ENCODE measurements at places on chromosomes 7 and 10. TPM values are rescaled to one million over a fixed set of nuclear protein-coding genes. Genes with fewer than 3 reads are reported as not detected.
A peak's percentile ranks its signal among the peaks of the same experiment; 100 is the strongest.

CNPY1 gene
- polyA plus RNA-seq, result not detected

STOX1 gene
- polyA plus RNA-seq, result not detected

MBL2 gene
- not detected for polyA plus RNA-seq

C10orf62 gene
- not detected for polyA plus RNA-seq

SP4 gene
- polyA plus RNA-seq, result 6.2 TPM

DNA sequence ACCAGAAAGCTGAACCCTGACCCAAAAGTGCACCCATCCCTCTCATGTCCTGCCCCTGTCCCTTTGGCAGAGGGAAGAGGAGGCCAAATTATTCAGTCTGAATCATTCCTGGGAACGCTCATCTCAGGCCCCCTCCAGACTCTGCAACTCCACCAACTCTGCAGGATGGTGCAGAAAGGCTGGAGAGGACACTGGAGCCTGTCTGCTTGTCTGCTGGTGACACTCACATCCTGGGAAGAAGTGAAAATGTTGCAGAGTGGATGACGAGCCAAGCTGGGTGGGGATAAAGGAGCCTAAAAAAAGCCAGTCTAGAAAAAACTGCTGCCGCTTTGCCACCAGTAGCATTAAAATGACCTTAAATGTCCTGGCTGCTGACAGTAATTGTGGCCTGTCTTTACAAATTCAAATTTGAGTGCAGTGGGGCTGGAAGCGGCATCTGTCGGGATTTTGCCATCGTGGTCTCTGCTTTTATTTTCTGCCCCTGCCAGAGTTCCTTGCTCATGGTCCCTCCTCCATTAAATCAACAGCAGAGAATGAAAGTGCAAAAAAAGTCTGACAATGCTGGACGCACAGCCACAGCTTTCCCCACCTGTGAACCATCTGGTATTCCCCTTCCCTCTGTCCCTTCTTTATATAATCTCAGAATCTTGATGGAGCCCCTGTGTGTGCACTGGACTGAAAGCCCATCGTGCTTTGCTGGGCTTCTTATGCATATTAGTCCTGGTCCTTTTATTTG, 63.9 kb downstream of the STK17A start:
- H3K27me3 ChIP-seq, result peaks cover 31% of the 10 kb centered on the region
- no peak for DNase-seq
- peak overlapping the region; percentile 77 for H3K4me3 ChIP-seq

- H3K36me3 ChIP-seq, result peaks cover 15% of the 10 kb centered on the region
- H3K4me1 ChIP-seq, result peaks cover 16% of the 10 kb centered on the region
- no peak overlapping the region for H3K27ac ChIP-seq
- no peak overlapping the region for H3K4me3 ChIP-seq
- peaks cover 3% of the 10 kb centered on the region for H3K27me3 ChIP-seq
Measured at GRCh38 chr10:133445268-133445732, 8.4 kb upstream of the SCART1 start.

DNA sequence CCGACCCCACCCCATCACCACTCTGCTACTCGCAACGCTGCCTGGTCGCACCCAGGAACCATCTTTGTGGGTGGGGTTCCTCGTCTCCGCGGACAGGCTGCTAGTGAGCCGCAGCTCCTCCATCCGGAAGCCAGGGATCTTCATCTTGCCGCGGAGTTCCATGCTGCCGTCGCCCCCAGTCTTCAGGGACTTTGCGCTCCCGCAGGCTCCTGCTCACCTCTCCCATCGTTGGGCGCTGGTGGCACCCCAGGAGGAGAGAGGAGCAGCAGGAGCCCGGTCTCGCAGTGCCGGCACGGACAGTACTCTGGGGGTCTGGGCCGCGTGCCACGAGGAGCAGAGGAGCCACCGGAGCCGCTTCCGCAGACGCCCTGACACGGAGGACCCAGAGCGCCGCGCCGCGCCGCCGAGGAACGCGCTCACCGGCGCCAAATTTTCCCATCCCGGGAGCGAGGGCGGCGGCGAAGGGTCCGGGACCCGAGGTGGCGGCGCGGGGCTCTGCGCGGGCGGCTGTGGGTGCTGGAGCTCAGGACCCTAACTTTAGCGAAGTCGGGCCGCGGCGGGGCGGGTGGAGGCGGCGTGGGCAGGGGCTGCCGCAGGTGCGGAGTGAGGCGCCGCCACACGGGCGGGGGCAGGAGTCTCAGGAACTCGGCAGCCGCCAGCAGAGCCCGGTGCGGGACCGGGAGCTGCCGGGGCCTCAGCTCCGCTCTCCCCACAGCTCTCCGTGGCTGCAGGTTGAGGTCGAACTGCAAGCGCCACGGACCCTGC, 750.1 kb upstream of the SORCS1 start:
- H3K27me3 ChIP-seq, result peaks cover 3% of the 10 kb centered on the region
- DNase-seq, result no peak
- no peak overlapping the region for H3K27ac ChIP-seq
- H3K4me1 ChIP-seq, result no peaks in the 10 kb centered on the region

DNA sequence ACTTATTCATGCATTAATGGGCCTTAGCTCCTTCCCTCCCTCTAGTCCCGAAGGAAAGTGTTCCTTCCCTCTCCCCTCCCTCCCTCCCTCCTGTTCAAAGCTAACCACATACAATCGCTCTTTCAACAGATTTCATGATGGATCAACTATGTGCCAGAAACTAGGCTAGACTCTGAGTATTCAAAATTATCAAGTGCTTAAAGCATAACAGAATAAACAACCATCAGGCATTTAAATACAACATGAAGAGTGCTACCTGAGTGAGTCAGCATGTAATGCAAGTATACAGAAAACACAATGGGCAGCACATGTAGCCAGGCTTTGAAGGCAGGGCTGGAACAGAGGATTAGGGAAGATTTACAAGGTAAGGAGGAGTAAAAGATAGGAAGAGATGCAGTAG, 11.3 kb downstream of the CHCHD3 start:
- no peak for DNase-seq
- peaks cover 12% of the 10 kb centered on the region for H3K4me1 ChIP-seq
- H3K27me3 ChIP-seq, result peaks cover 1% of the 10 kb centered on the region
- no peak overlapping the region for H3K27ac ChIP-seq
- H3K4me3 ChIP-seq, result no peak overlapping the region

GRCh38 chr7:149385195-149385950, 75.5 kb downstream of the ZNF777 start:
- no peak for DNase-seq
- H3K27me3 ChIP-seq, result peaks cover 21% of the 10 kb centered on the region
- H3K4me3 ChIP-seq, result no peak overlapping the region

DNA sequence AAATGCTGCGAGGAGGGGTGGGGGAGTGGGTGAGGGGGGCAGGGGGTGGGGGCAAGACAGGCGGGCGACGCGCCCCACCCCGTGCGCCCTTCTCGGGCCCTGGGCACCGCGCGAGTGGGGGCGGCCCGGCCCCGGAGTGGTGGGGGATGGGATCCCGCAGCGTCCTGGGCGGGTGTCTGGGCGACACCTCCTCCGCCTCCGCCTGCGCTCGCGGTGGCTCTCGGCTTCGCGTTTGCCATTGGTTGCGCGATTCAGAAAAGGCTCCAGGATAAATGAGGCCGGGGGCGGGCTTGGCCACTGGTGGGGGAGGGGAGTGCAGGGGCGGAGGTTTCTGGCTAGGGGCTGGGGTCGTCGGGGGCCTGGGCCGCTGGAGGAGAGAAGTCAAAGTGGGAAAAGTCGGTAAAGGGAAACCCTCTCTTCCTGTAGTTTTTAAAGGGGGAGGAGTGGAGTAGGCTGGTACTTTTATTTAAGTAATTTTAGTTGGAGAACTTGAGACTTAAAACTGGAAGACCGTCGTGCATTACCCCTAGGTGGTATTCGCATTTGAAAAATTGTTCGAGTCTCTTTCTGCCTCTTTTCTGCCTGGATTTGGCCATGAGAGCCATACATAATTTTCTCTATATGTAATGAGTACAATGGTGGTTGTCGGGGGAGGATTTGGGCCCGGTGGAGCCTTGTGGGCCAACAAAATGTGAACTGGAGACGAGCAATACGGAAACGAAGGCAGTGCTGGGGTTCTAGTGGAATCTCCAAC, 992 bp upstream of the IGF2BP3 start:
- H3K27me3 ChIP-seq, result peaks cover 70% of the 10 kb centered on the region
- peaks cover 34% of the 10 kb centered on the region for H3K4me1 ChIP-seq
- DNase-seq, result no peak
- no peak overlapping the region for H3K27ac ChIP-seq
- no peaks in the 10 kb centered on the region for H3K36me3 ChIP-seq

DNA sequence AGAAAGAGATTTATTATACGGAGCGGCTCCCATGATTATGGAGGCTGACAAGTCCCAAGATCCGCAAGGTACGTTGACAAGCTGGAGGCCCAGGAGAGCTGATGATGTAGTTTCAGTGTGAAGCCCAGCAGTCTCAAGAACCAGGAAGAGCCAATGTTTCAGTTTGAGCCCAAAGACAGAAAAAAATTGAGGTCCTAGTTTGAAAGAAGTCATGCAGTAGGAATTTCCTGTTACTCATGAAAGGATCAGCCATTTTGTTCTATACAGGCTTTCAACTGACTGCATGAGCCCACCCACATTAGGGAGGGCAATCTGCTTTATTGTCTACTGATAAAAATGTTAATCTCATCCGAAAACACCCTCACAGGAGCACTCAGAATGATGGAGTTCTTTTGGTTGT, 51.5 kb downstream of the CCDC71L start:
- H3K4me1 ChIP-seq, result no peaks in the 10 kb centered on the region
- H3K27ac ChIP-seq, result no peak overlapping the region
- no peak for DNase-seq
- no peak overlapping the region for H3K4me3 ChIP-seq

DNA sequence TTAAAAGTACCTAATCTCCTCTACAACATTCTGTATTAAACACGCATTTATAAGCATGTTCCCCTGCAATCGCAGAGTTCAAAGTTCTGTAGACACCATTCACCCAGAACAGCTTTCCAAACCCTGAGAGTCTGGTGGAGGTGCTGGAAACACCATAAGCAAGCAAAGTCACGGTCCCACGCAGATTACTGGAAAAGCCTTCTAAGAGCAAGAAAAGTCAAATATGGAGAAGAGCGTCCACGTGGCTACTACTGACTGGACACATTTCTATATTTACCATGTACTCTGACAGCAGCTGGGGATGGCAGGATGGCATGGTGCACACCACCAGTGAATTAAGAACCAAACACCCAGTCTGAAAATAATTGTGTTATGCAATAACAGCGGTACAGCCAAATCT, 97.7 kb downstream of the PARD3 start:
- H3K27me3 ChIP-seq, result peaks cover 1% of the 10 kb centered on the region
- H3K27ac ChIP-seq, result no peak overlapping the region
- no peaks in the 10 kb centered on the region for H3K4me1 ChIP-seq

DNA sequence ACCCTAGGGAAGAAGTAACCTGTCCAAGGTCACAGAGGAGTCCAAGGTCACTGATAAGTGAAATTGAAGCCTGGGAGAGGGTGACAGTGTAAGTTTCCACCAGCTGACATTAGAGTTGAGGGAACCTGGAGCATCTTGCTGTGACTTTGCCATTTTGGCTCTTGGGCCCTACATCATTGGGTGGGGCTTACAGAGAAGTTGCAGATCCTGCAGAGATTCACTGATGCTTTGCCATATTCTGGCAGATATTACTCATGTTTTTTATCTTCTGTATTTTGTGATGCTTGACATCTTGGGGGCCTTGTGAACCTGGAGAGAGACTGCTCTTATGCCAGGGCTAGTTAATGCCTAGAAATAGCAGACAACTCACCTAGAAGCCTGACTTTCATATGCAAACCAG, 36.5 kb downstream of the SMKR1 start:
- peaks cover 2% of the 10 kb centered on the region for H3K27me3 ChIP-seq
- peak overlapping the region; percentile 76 for H3K27ac ChIP-seq
- H3K4me1 ChIP-seq, result peaks cover 87% of the 10 kb centered on the region
- no peak overlapping the region for H3K4me3 ChIP-seq
- DNase-seq, result no peak

DNA sequence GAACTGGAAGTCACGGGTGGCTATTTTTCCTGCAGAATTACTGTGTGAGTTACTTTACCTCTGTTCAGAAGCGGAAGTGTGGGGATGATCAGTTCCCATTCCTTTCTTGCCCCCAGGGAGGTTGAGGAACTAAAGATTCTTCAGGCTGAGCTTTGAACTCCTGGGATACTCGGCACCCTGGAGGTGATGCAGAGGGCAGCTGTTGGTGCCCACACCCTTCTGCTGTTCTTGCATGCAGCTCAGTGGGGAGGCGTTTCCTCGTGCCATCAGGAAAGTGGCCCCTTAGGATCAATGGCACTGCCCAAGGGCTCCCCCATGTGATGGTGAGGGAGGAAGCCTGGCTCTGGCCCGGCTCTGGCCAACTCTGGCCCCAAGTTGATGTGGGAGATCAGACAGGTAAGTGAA, 44.7 kb upstream of the MXI1 start:
- no peak overlapping the region for H3K4me3 ChIP-seq
- peaks cover 19% of the 10 kb centered on the region for H3K4me1 ChIP-seq
- no peak overlapping the region for H3K27ac ChIP-seq
- peaks cover 39% of the 10 kb centered on the region for H3K27me3 ChIP-seq

DNA sequence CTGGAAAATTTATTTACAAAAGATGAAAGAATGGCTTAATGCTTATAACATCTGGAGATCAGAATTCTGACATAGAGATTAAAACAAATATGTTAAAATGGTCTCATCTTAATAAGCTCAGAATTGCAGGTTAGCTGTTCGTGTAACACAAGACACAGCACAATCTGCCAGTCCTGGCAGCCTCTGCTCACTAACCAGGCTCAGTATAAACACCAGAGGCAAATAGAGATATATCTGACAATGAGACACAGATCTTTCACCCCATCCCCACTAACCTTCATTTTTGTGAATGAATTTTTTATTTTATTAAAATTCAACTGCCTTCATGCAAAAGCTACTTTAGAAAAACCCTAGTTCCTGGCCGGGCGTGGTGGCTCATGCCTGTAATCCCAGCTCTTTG, 51.8 kb downstream of the RELN start:
- H3K4me3 ChIP-seq, result no peak overlapping the region
- DNase-seq, result no peak
- H3K36me3 ChIP-seq, result no peaks in the 10 kb centered on the region
- peaks cover 2% of the 10 kb centered on the region for H3K27me3 ChIP-seq
- no peak overlapping the region for H3K27ac ChIP-seq

- DNase-seq, result no peak
- H3K27ac ChIP-seq, result no peak overlapping the region
- no peak overlapping the region for H3K4me3 ChIP-seq
- H3K4me1 ChIP-seq, result peaks cover 4% of the 10 kb centered on the region
- H3K36me3 ChIP-seq, result no peaks in the 10 kb centered on the region
Measured at GRCh38 chr10:45450866-45451265, 76.8 kb downstream of the ALOX5 start.

- H3K36me3 ChIP-seq, result no peaks in the 10 kb centered on the region
- H3K27me3 ChIP-seq, result no peaks in the 10 kb centered on the region
- no peak for DNase-seq
- H3K27ac ChIP-seq, result no peak overlapping the region
Measured at GRCh38 chr7:42392826-42393225, 155.8 kb upstream of the GLI3 start.

Measured in immature natural killer cell (primary cell).